ENCODE measurements at places on chromosomes 1 and 21.

DNA sequence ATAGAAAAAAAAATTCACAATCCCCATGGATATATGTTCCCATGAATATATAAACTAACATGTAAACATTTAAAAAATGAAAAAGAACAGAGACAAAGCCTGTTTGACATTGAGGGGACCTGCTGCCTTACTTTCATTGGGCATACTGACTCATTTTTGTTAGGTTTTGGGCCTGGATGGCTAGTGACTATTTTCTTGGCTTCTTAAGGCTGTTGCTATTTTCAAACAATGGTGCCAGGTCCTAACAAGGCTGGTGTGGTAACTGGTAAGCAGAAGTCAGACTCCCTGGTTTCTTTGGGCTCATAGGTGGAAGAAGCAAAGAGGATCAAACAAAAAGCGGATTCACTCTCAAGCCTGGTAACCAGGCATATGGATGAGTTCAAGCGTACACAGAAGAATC is 51.0 kb downstream of the LAMC2 start:
- no peak for DNase-seq

GRCh38 chr1:247518613-247518891 is 17.7 kb downstream of the OR2C3 start:
- no peak for DNase-seq

GRCh38 chr21:45973475-45974072 is 8.0 kb upstream of the COL6A1 start:
- peak; percentile 67 for DNase-seq

GRCh38 chr1:235851939-235852338 is 14.8 kb downstream of the LYST start:
- DNase-seq, result no peak

DNA sequence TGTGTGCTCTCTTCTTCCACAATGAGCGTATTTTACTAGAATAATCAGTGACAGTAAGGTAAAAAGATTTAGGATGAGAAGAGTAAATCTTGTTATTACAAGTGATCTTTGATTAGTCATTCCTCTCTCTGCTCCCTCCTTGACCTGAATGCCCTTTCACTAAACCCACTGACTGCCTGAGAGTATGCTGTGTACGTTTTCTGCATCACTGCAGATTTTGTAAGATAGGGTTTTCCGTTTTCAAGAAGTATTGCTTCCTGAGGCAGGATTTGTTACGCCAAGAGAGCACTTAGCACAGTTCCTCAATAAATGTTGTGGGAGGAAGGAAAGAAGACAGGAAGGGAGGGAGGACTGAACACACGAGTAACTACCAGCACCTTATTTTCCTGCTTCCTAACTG is 7.7 kb upstream of the LAMB3 start:
- no peak for DNase-seq

GRCh38 chr1:147735423-147735822 is 25.0 kb downstream of the GJA5 start:
- DNase-seq, result no peak

- no peak for DNase-seq
Measured at GRCh38 chr1:914131-914890, 9.4 kb upstream of the SAMD11 start.

DNA sequence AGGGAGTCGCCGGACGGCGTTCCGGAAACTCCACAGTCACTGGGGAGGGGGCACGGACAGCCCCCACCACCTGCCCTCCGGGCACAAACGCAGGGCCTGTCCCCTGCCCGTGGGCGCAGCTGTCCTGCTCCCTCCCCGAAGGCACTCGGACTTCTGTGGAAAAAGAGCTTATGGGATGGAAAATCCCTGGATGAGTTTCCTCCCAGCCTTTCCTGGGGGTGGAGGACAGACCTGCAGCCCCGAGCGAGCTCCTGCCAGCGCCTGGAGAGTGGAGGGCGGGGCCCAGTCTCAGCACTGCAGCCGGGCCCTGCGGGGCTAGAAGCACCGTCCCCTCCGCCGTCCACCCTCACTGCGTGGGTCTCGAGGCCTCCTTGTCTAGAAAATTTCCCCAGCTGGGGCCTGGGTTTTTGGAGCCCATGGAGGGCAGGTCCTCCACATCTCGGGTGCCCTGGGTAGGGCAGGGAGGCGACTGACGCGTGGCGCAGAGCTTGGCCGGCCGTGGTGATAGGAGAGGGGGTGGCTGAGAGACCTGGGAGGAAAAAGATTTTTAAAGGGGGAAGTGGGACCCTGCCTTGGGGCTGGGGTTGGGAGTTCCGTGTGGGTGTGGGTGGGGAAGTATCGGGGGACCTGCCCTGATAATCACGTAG is 6.4 kb upstream of the COL6A1 start:
- DNase-seq, result no peak

- no peak for DNase-seq
Measured at GRCh38 chr1:167076136-167076710, 14.0 kb downstream of the GPA33 start.

DNA sequence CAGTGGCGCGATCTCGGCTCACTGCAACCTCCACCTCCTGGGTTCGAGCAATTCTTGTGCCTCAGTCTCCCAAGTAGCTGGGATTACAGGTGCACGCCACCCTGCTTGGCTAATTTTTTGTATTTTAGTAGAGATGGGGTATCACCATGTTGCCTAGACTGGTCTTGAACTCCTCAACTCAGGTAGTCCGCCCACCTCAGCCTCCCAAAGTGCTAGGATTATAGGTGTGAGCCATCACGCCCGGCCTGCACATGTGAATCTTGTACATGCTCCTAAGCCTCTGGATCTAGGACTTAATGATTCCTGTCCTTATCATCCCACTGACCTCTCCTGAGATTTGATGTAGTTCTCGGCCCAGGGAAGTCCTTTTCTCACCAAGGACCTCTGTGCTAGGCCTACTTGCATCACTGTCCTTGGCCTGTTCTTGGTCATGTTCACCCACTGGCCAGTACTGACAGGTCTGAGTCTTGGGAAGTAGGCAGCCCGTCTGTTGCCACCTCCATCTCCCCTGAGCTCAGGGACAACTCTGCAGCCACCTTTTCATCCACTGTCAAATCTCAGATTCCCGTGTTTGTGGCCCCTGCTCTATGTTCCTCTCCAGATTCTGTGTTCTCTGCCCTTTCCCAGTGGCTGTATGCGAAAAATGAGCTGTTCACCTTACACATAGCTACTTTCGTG is 9.4 kb downstream of the HYI start:
- no peak for DNase-seq

Data from foreskin melanocyte (primary cell).